ENCODE measurements at places on chromosomes 3 and 15.

DNA sequence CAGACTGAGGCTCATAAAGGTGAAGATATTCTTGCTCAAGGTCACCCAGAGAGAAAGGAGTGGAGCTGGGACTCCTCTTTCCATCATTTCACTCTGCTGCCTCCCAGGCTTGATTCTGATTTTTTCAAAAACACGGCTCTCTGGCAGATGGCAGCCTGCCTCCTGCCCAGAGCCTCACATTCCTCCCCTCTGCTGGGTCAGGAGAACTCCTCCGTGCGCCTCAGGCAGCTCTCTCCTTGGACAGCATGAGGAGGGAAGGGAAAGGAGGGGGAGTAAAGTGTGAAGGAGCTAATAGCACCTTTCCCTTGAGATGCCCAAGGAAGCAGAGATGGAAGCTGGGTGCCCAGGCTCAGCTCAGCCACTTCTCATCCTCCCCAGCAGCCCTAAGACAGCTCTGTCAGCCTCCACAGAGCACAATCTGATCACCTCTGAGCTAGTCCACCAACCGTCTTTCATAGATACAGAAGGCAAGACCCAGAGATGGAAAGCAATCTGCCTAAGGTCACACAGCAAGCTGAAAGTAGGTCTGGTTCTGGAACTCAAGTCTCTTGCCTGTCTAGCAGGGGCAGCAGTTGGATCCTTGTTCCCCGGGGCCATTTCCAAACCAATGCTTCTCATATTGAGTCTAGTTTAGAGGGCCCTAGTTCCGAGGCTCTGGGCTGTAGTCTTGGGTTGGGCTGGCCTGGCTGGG lies 3.5 kb downstream of the RLBP1 start:
- H3K36me3 ChIP-seq, result no peaks in the 10 kb centered on the region
- no peaks in the 10 kb centered on the region for H3K27me3 ChIP-seq
- H3K4me3 ChIP-seq, result no peak overlapping the region
- no peak for DNase-seq

- no peak for DNase-seq
- no peak overlapping the region for H3K4me3 ChIP-seq
- H3K27me3 ChIP-seq, result peaks cover 13% of the 10 kb centered on the region
- H3K27ac ChIP-seq, result no peak overlapping the region
- H3K4me1 ChIP-seq, result peaks cover 6% of the 10 kb centered on the region
These were observed 6.9 kb downstream of the ANKRD63 start for GRCh38 chr15:40275954-40276353.

- no peak for DNase-seq
- H3K36me3 ChIP-seq, result no peaks in the 10 kb centered on the region
- peaks cover 42% of the 10 kb centered on the region for H3K4me1 ChIP-seq
- H3K27me3 ChIP-seq, result no peaks in the 10 kb centered on the region
- H3K4me3 ChIP-seq, result no peak overlapping the region
These were observed 36.2 kb downstream of the FAM174B start for GRCh38 chr15:92619145-92620101.

GRCh38 chr15:101466188-101466587 lies 23.3 kb downstream of the PCSK6 start:
- no peak for DNase-seq
- no peak overlapping the region for H3K27ac ChIP-seq

GRCh38 chr15:25053000-25053815 lies 98.4 kb downstream of the SNRPN start:
- DNase-seq, result no peak
- no peaks in the 10 kb centered on the region for H3K27me3 ChIP-seq
- no peak overlapping the region for H3K27ac ChIP-seq
- peaks cover 6% of the 10 kb centered on the region for H3K36me3 ChIP-seq

DNA sequence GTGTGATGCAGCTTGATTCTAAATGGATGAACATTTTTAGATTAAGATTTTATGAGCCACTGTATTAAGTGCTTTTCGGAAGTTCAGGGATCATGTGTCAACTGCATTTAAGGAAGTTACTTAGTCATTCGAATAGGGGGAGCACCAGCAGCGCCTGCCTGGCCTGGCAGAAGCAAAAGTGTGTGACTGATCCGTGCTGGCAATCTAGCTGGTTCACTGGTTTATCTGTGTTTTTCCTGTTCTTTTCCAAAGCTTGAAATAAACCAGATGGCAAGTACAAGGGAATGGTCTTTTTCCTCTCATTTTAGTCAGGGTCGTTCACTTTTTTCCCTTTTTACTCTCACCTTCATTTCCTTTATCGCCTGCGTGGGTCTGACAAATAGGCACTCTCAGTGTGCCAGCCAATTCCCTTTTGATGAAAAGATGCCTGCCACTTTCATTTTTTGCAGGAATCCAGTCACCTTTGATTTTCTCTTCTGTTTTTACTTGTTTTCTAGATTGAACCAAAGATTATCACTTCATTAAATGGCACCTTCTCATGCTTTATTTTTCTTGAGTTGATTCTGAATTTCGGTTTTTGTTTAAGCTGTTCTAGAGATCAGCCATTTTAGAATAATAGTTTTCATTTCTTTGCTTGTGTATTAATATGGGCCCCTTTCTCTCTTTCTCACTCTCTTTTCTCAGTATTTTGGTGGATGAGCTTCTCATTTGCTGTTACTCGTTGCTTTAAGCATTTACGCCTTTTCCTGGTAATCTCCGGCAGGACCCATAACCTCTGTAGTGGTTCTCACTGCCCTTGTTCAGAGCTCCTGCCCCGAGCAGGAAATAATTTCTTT lies 2.8 kb downstream of the ABHD2 start:
- H3K36me3 ChIP-seq, result no peaks in the 10 kb centered on the region
- H3K27me3 ChIP-seq, result no peaks in the 10 kb centered on the region
- H3K4me1 ChIP-seq, result peaks cover 53% of the 10 kb centered on the region
- no peak for DNase-seq

- no peaks in the 10 kb centered on the region for H3K4me1 ChIP-seq
- H3K27ac ChIP-seq, result no peak overlapping the region
- H3K27me3 ChIP-seq, result no peaks in the 10 kb centered on the region
- DNase-seq, result no peak
- no peaks in the 10 kb centered on the region for H3K36me3 ChIP-seq
- no peak overlapping the region for H3K4me3 ChIP-seq
These were observed 10.0 kb downstream of the TIMMDC1 start for GRCh38 chr3:119508172-119508845.

- H3K27me3 ChIP-seq, result no peaks in the 10 kb centered on the region
- H3K4me3 ChIP-seq, result no peak overlapping the region
- peaks cover under 1% of the 10 kb centered on the region for H3K36me3 ChIP-seq
- DNase-seq, result no peak
- peaks cover 36% of the 10 kb centered on the region for H3K4me1 ChIP-seq
- H3K27ac ChIP-seq, result no peak overlapping the region
These were observed 87.2 kb downstream of the TJP1 start for GRCh38 chr15:29734917-29735572.

All from esophagus squamous epithelium (tissue), 5 donors.